ENCODE measurements at places on chromosomes 16 and 17.

- DNase-seq, result peak; percentile 70
These were observed 7.9 kb upstream of the LLGL1 start for GRCh38 chr17:18217412-18218015.

- DNase-seq, result no peak
These were observed 210.6 kb downstream of the HAPSTR1 start for GRCh38 chr16:9302072-9302471.

- DNase-seq, result no peak
These were observed 27.4 kb downstream of the CDRT15 start for GRCh38 chr17:14209215-14209614.

GRCh38 chr16:4370151-4370550, 1.5 kb upstream of the VASN start:
- DNase-seq, result no peak

DNA sequence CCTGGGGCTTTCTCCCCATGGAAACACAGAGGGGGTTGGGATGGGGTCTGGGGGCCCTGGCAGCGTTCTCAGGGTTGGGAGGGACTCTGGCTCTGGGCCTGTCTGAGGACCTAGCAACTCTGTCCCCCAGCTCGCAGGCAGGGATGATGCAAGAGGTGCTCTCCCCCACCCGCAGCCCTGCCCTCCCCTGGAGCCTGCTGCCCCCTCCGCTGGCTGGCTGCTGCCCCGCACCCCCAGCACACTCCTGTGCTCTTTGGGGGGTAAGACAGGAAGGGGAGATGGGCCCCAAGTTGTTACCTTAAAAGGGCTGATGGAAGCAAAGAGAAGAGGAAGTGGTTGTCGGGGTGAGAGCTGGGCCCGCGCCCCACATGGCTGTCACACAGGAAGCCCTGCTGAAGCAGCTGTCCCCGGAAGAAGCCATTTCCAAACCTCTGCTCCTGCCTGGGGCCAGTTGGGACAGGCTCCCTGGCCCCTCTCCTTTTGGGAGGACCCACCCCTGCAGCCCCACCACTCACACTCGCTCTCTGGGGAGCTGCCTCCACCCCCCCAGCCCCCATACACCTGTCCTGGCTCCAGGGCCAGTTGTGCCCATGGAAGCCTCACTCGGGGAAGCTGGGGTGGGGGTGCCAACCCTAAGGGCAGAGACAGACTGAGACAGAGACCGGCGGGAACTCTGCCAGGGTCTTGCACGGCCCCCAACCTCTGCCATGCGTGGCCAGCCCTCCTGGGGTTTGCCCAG, 2.5 kb downstream of the CORO1A start:
- no peak for DNase-seq

- no peak for DNase-seq
These were observed 347.2 kb downstream of the SOX9 start for GRCh38 chr17:72467841-72468653.

DNA sequence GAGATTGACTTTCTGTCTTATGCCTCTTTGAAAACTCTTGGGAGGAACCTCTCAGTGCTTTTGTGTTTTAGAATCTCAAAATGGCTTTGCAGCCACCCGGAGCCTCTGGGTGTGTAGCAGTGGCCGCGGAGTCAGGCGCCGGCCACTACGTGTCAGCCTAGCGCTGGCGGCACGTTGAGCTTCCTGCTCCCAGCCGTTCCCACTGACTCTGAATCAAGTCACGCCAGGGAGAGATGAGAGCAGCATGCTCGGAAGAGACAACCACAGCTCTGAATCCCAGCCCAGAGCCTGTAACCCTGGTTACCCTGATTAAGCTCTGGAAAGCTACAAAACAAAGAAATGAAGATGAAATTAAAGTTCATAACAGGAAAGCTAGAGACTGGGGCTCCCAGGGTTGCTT, 97.4 kb upstream of the CACNG5 start:
- DNase-seq, result peak; percentile 33

DNA sequence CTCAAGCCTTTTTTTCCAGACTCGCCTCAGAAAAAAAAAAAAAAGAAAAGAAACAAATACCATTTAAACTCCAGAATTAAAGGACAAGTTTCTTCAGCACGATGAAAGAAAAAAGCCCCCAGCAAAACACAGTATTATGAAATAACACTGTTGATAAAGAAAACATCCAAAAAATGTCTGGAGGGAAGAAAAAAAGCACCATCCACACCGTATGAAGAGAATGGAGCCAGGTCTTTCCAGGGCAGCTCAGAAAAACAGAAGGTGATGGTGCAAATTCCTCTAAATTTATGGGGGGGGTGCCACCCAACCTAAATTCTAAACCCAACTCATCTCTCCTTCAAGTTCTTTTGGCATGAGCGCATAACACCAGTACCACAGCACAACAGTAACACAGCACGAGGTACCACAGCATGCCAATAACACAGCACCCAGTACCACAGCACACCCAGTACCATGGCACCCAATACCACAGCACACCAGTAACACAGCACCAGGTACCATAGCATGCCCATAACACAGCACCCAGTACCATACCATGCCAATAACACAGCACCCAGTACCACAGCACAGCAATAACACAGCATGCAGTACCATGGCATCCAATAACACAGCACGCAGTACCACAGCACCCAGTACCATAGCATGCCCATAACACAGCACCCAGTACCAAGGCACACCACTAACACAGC, 19.0 kb downstream of the AXIN1 start:
- DNase-seq, result no peak

DNA sequence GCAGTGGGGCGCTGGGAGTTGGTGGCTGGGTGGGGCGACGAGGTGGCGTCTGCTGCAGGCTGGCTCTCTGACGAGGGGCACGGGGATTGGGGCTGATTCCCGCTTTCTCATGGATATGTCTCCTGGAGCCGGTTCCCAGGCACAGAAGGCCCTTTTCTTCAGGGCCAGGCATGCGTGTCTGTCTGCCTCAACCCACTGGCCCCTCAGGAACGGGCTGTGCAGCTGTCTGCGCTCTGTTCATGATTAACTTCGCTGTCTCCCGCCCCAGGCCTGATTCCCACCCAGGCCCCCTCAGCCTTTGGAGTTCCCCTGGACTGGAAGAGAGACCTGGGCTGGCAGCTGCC, 53.1 kb downstream of the RAP1GAP2 start:
- no peak for DNase-seq

DNA sequence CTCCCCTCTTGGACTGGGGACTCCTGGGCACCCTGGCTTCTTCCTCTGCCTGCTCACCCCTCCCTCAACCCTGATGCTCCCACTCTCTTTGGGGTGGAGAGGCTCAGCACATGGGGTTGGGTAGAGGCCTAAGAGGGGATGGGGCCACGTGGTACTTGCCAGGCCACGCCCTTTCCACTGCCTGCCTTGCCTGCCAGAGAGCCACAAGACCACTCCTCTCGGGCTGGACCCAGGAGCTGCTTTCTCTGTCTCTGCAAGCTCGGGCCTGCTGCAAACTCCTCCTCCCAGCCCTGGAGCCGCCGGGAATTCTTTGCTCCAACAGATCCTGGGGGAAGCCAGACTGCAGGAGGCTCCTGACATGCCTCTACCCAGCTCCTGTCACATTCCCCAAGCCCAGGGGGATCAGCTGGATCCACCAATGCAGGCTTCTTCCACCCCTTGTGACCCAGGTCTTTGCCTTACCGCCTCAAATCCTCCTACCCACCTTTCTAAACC, 11.8 kb downstream of the DLX4 start:
- no peak for DNase-seq

DNA sequence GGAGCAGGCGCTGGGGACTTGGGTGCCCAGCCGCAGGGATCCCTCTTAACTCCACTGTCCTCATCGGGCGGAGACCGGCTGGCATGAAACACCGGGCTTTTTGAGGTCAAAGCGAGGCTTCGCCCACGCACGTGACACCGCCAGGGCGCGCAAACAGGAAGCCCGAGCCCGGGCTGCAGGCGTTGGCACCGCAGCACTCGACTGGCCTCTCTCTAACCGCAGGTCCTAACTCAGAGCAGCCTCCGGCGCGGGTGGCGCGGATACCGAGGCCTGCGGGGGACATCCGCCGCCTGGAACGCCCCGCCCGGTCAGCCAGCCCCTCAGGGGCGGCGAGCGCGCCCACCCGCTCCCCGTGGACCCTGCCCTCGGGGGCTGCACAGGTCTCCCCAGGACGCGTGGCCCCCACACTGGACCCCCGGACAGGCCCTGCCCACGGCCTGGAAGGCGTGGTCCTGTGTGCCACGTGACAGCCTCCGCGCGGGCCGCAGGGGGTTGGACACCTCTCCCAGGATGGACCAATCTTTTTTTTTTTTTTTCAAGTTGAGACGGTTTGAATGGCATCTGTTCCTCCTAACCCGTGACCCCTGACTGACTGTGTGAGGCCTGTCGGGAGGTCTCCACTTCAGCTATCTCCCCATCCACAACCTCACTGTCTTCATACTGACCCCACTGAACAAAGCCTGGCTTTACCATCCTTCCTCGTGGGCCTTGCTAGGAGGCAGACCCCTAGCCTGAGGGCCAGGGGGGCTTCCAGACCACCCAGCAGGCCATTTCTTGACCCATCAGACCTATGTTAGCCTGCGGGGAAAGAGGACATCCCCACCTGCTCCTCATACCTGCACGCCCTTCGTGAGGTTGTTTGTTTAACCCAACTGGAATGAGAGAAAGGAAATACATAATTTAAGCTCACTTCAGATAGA, 8.4 kb upstream of the SLC47A2 start:
- peak; percentile 71 for DNase-seq

GRCh38 chr17:76136276-76137000, 4.6 kb downstream of the FOXJ1 start:
- DNase-seq, result no peak

DNA sequence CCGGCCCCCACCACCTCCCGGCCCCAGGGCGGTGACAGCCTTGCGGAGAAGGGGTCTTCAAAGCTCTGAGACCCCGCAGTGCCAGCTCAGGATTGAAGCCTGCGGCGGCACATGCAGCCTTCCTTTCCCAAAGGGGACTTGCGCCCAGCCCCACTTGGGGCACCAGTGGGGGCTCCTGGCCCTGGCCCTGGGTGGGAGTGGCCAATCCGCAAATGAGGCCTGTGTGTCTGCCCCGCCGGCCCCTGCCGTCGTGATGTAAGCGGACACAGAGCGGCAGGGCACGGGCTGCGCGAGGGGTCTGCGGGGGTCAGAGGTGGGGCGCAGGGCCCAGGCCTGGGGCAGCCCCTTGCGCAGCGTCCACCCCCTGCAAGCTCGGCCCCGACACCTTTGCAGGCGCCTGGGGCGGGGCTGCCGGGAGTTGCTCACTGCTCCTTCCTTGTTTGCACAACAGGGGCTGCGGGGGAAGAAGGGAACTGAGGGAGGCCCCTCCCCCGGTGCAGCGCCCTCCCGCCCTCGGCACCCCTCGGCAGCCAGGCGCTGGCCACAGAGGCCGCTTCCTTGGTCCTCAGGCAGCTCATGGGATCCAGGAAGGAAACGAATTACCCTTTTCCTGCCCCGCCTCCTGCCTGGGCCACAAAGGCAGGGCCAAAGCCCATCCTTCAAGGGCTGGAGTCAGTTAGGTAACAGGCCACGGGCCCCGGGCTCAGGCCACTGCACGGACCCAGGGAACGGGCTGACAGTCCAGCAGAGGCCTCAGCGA, 2.9 kb downstream of the SLC16A3 start:
- peak; percentile 82 for DNase-seq

DNA sequence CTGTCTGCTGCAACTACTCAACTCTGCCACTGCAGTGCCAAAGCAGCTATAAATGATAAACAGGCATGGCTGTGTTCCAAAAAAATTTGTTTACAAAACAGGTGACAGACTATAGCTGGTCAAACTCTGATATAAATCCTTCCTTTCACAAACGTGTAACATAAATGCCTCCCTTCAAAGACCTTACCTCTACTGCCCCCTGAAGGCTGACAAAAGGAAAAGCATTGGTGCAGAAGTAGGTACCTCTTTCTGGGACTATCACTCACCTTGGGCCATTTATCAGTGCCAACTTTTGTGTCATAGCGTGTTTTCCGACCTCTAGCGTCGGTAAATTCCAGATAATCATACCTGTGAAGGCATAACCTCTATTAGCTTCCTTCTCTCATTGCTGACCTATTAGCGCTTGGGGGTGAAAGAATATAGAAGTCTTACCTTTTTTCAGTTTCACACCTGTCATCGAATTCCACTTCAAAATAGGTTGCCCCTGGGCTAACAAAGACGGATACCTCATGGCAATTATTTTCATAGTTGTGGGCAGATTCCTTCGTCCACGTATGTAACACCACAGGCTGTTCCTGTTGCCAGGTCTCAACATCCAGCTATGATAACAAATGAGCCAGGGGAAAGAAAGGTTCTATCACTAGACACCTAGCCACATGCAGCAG, 67.9 kb downstream of the ZZEF1 start:
- DNase-seq, result peak; percentile 68

Measured in T47D (cell line).